Activated naive CD4-positive, alpha-beta T cell (primary cell): ENCODE measurements at places on chromosomes 11 and 22.

DNA sequence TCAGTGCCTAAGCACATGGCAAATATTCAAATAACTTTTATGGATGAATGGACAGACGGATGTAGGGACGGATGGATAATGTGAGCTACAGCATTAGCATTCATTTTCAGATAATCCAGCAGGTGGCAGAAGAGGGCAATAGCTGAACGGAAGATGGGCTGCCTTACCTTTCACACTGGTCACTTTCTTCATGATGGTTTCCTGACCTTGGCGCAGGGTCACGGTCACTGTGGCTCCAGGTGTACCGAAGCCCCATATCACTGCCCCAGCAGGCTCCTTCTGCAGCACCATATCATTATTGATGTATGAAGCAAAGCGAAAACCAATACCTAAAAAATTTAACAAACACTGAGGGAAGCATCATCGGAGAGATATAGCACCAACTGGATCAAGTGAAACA is 4.3 kb downstream of the SIAE start:
- DNase-seq, result no peak

- no peak for DNase-seq
These were observed 44.7 kb upstream of the RTL6 start for GRCh38 chr22:44542561-44543222.

GRCh38 chr11:125224391-125225021 is 60.0 kb downstream of the PKNOX2 start:
- DNase-seq, result no peak

- DNase-seq, result no peak
These were observed 581 bp upstream of the EIF3L start for GRCh38 chr22:37848587-37849088.

DNA sequence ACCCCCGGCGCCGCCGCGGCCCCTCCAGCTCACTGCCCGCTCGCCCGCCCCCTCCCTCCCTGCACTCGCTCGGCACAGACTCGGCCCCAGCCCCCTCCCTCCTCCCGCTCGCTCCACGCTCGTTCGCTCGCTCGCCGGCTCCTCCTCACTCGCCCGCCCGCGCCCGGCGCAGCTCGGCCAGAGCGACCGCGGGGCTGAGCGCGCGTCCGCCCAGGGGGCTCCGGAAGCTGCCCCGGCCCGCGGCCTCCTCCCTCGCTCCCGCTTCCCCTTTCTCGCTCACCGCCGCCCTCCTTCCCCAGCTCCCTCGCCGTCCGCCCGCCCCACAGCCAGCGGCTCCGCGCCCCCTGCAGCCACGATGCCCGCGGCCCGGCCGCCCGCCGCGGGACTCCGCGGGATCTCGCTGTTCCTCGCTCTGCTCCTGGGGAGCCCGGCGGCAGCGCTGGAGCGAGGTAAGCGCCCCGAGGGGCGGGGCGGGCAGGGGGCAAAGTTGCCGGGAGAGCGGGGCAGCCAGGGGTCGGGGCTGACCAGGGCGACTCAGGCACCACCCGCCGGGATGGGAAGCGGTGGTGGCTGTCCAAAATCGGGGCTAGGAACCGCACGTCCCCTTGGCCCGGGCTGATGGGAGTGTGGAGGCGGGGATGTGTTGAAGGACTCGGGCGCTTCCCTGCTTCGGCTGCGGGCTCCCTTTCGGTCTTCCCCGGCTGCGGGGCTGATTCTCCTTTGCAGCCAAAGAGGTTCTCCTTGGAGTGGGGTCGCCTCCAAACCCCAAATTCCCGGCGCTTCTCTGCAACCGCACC is at the start of gene SEZ6L:
TSS of gene SEZ6L (plus strand) at position 148 of the 797 bp plus-strand sequence. CDS start at position 356, 208 bp downstream.
- DNase-seq, result no peak

GRCh38 chr22:46442217-46442853 is 95.1 kb downstream of the CELSR1 start:
- DNase-seq, result no peak

- no peak for DNase-seq
These were observed 1391.3 kb downstream of the TBC1D22A start for GRCh38 chr22:48153726-48154125.

DNA sequence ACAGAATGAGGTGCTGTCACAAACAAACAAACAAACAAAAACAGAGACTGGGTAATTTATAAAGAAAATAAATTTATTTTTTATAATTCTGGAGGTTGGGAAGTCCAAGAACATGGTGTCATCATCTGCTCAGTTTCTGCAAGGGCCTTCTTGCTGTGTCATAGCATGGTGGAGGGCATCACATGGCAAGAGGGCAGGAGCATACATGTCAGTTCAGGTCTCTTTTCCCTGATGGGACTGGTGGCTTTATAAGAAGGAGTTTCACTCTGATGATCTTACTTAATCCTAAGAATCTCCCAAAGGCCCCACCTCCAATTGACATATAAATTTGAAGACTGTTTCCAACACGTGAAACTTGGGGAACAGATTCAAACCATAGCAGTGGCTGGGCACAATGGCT is 135.7 kb downstream of the NECTIN1 start:
- no peak for DNase-seq

- no peak for DNase-seq
These were observed 6.9 kb upstream of the B3GNT6 start for GRCh38 chr11:77027275-77027674.

DNA sequence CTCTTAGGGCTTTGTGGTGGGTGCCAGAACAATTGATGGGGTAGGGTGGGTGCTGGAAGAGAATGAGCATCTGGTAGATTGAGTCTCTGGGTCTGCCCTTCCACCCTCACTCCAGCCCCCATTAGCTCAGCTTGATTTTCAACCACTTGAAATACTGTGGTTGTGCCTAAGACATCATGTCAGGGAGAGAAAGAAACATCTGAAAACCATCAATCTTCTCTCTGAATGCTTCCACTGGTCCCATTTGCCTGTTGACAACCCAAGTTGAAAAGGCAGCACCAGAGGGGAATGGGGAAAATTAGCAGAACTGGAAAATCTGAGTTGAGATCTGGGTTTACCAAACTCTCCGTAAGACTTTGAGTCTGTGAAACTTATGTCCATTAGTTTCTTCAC is 26.1 kb downstream of the CD44 start:
- no peak for DNase-seq

- DNase-seq, result no peak
These were observed 9.8 kb downstream of the CYP2R1 start for GRCh38 chr11:14882196-14882595.

DNA sequence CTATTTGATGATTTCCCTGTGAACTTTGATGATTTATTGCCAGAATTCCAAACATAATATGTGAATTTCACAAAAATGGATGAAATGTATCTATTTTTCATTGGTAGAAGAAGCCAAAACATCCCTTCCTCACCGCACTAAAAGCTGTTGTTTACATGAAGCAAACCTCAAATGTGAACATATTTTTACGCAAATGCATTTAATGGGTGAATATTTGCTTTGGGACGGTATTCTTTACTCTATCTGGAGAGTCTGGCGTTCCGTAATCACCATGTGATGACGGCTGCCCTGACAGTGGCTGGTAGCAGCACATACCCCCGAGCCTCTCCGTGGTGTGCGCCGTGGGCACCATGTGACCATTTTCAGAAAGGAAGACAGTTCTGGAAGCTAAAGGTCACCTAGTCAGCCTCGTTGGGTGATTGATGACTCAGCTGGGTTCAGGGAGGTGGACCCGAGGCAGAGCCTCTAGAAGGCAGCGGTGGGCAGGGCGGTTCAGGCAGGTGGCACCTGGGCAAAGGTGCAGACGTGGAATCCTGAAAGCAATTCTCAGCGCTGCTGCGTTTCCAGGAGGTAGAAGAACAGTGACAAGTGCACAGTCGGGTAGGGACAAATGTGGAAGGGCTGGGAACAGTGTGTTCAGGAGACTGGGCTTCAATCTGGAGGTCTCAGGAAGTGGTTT is 45.3 kb downstream of the PPARA start:
- no peak for DNase-seq

- no peak for DNase-seq
These were observed 4.2 kb downstream of the CHORDC1 start for GRCh38 chr11:90218606-90219005.

DNA sequence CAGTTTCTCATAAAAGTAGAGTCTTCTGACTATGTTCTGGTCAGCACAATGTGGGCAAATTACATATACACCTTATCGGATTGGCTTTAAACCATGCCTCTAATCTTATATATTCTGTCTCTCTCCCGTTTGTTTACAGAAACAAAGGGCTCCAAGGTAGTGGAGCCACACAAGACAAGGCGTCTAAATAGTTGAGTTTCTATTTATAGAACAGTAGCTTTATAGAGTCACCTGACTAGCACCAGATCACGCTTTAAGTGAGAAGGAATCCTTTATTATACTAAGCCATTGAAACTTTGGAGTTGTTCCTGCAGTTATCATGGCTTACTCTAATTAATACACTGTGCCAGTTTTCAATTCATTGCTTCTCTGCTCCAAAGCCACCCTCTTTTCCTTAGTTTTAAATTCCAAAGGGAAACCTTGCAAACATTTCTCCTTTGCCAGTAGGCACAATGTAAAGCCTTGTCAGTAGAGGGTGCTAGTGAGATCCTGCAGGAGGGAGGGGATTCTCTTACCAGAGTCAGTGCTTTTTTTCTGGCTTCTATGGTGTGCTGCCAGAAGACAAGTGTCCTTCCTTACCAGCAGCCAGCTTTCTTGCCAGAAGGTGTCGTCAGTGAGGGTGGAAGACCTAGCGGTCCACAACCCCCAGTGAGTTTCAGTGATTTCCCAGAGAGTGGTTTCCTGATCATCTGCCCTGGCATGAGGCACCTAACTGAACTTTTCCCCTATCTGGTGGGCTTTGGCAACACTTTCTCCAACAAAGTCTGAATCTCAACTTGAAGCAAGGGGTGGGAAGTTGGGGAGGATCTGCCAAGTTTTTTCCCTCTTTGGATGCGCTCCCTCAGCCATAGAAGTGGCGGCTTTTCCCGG is 71.7 kb downstream of the RAB38 start:
- DNase-seq, result no peak

- DNase-seq, result no peak
These were observed 64.1 kb upstream of the LMO1 start for GRCh38 chr11:8327761-8328192.

DNA sequence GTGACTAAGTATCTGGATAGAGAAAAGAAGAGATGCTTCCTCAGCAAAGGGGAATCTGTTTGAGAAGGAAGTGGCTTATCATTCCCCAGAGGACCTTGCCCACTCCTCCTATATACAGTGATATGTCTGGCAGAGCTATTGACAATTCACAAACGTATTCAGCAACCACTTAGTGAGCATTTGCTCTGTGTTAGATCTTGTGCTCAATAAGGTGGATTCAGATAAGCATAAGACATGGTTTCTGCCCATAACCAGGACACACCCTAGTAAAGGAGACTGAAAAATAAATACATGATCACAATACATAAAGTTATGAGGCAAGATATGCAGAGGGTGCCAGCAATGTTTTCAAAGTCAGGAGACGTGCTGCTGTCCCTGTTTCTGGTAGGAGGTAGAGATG is 1.4 kb downstream of the TMEM9B start:
- no peak for DNase-seq
